ENCODE measurements at places on chromosomes 6 and 20.

GRCh38 chr6:137678451-137678850 lies 184.3 kb upstream of the OLIG3 start:
- no peak for DNase-seq

- no peak for DNase-seq
These were observed 127.3 kb downstream of the BACH2 start for GRCh38 chr6:90169374-90169773.

GRCh38 chr6:137353346-137353745 lies 134.2 kb upstream of the IFNGR1 start:
- peak; percentile 28 for DNase-seq

GRCh38 chr6:126826166-126826714 lies 292.2 kb upstream of the RSPO3 start:
- no peak for DNase-seq

GRCh38 chr6:145374570-145374969 lies 360.8 kb downstream of the EPM2A start:
- no peak for DNase-seq

DNA sequence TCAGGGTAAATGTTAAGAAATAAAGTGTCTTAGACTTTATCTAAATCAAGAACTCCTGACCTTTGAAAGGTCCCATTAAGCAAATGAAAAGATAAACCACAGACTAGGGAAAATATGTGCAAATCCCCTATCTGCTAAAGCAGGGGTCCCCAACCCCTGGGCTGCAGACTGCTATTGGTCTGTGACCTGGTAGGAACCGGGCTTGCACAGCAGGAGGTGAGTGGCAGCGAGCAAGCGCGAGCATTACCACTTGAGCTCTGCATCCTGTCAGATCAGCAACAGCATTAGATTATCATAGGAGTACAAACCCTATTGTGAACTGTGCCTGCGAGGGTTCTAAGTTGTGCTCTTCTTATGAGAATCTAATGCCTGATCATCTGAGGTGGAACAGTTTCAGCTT lies 42.4 kb downstream of the LCA5 start:
- DNase-seq = no peak

GRCh38 chr6:140285998-140286690 lies 911.7 kb upstream of the CITED2 start:
- no peak for DNase-seq

DNA sequence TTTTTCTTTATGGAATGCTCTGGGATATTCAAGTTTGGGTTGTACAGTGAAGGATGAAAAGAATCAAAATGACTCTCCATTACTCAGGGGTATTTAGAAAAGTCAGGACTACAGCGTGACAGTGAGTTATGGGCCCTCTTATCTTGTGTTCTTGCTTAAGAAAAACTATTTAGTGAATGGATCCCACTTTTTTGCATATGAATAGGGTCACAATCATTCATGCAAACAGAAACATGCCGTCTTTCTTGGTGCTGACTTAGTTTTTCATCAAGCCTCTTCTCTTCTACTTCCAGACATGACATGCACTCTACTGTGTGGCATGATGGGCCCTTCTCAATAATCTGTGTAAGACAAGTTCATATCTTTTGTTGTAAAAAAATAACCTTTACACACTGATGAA lies 488.4 kb upstream of the MMS22L start:
- no peak for DNase-seq

DNA sequence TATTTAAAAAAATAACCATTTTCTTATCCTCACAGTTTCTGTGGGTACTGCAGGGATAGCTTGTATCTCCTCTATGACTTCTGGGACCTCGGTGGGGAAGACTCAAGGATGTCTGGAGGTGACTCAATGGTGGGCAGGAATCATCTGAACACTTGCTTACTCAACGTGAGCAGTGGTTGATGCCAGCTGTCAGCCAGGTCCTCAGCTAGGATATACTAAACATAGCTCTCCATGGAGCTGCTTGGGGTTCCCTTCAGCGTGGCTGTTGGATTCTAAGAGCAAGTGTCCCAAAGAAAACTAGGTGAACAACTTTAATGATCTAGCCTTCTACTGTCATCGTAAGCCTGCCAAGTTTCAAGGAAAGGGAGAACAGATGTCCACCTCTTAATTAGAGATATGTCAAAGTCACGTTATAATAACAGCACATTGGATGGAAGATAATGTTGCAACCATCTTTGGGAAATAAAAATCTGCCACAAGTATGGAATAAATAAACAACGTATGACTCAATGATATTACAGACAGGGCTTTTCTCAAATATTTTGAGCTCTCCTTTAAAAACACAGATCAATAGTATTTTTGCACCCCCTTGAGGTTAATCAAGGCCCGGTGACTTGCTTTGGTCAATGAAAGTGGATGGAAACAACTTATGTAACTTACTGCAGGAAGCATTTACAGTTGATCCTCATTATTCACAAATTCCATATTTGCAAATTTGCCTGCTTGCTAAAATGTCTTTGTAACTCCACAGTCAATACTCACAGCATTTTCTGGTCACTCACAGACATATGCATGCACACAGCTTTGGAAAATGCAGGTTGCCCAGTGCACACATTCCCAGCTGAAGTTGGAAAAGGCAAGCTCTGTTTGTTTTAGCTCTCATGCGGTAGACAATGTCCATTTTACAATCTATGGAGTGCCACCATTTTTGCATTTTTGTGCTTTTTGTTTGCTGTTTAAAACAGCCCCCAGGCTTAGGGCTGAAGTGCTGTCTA lies 6.6 kb upstream of the HEBP2 start:
- no peak for DNase-seq

DNA sequence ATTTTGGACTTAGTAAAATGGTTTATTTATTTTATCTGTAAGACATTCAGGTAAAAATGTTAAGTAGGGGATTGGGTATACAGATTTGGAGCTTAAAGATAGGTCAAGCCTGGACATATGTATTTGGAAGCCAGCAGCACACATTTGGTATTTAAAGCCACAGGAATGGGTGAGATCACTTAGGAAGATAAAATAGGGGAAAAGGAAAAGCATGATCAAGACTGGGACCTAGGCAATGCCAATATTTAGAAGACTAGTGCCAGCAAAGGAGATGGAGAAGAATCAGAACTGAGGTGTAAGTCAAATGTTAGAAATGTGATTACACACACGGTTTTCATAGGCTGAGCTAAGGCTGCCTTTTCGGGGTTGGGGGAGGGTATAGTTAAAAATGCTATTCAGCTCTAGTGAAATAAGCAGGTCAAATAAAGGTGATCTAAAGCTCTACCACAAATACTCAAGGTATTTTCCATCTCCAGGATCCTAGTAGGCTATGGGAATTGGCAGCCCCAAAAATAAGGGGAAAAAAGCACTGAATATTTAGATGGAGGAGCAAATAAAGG lies 20.6 kb downstream of the SLC2A12 start:
- DNase-seq = no peak

DNA sequence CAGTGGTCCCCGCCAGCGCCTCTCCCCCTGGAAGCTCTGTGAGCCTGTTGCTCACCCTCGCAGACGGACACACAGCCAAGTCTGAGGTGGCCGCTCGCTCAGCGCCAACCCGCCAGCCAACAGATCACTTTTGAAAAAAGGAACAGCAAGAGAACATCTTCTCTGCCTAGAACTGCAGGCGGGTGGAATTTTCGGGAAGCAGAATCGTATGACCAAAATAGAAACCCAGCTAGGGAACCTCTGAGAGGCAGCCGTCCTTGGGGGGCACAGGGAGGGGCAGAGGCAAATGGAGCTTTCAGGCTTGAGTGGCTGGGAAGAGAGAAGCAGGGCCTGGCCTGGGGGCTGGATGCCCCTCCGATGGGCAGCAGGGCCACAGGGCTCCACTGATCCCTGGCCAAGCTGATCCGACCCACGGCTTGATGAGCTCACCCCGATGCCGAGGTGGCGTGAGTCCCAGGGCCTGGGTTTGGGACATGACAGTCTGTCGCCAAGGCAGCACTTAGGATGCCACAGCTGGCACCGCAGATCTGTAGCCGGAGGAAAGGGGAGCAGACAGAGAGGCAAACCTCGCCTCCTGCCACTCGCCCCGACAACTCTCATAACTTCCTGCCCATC lies 9.8 kb downstream of the NFATC2 start:
- DNase-seq = no peak

DNA sequence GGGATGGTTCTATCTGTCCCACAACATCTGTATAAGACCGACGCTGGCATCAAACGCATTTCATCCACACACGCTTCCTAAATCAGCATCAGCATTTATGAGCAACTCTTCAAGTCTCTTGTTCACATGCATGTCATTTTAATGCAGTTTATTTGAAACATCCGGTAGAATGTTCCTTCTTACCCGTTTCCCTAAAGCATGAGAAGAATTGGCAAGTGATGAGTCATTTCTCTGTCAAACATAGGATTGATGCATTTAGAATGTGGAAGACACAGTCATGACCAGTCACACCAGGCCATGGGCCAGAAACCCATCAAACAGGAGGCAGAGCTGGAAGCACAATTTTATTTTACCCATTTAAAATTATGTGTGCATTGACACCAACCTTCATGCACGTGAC lies 122.8 kb downstream of the UST start:
- no peak for DNase-seq

DNA sequence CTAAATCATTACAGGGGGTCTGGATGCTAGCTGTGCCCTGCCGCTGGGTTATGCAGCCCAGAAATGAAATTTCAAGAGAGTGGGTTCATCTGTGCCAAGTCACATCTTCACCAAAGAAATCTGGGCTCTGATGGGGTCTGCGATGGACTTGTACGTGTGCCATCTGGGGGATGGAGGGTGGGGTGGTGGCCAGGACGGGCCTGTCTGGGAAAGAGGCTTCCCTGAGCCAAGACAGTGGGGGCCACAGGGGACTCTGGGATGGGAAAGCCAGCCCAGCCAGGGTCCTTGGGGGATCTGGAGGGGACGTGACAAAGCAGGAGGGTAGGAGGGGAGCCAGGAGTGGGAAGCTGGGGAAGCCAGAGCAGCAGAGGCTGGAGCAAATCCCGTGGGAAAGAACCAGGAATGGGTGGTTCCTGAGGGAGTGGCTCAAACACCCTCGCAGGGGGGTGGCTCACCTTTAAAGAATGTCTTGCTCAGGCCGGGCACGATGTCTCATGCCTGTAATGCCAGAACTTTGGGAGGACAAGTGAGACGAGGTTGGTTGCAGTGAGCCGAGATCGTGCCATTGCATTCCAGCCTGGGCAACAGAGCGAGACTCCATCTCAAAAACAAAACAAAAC lies 36.3 kb upstream of the SULF2 start:
- DNase-seq = no peak

- DNase-seq = no peak
These were observed 183.1 kb downstream of the MOXD1 start for GRCh38 chr6:132218059-132218696.

GRCh38 chr20:34834459-34834893 lies 9.0 kb upstream of the NCOA6 start:
- no peak for DNase-seq

GRCh38 chr6:118905084-118905483 lies 11.1 kb downstream of the ASF1A start:
- DNase-seq = no peak

DNA sequence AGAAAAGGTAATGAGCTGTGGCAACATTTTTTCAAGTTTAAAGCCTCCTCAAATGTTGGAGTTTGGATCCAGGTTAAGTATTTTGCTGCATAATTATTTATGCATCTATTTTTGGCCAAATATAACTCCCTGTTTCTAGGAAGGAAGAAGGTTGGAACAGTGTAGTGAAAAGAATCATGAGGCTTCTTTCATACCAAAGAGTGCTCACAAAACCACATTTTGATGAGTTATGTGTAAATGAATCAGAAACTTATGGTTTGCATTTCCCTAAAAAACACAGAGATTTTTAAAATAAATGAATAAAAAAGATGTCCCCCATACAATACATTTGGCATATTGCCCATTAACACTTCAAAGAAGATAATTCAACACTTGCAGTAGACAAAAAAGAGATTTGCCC lies 246.9 kb upstream of the PRDM1 start:
- DNase-seq = no peak

GRCh38 chr20:14996883-14997672 lies 659.7 kb upstream of the FLRT3 start:
- no peak for DNase-seq

GRCh38 chr20:64146301-64146935 lies 17.8 kb upstream of the MYT1 start:
- DNase-seq = no peak

- no peak for DNase-seq
These were observed 42.3 kb downstream of the DACT2 start for GRCh38 chr6:168277274-168277669.

GRCh38 chr6:158018041-158018771 lies 36.5 kb downstream of the SYNJ2 start:
- DNase-seq = no peak

GRCh38 chr6:30612687-30613248 lies 4.3 kb downstream of the PPP1R10 start:
- no peak for DNase-seq

DNA sequence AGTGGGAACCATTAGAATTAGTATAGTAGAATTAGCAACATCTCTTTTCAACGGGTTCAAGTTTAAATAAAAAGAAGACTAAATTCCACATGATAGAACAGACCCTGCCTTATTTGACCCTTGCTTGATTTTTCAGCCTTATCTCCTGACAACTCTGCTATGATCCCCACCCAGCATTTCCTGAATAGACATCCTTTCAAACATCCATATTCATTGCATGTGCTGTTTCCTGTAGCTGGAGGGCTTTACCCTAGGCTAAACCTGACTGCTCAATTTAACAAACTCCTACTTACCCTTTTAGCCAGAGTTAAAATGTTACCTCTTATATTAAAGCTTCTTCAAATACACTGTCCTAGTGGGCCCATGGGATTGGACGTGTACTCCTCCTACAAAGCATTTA lies 594.8 kb upstream of the ARID1B start:
- no peak for DNase-seq

GRCh38 chr6:157063176-157063905 lies 260.0 kb downstream of the TMEM242 start:
- DNase-seq = no peak

DNA sequence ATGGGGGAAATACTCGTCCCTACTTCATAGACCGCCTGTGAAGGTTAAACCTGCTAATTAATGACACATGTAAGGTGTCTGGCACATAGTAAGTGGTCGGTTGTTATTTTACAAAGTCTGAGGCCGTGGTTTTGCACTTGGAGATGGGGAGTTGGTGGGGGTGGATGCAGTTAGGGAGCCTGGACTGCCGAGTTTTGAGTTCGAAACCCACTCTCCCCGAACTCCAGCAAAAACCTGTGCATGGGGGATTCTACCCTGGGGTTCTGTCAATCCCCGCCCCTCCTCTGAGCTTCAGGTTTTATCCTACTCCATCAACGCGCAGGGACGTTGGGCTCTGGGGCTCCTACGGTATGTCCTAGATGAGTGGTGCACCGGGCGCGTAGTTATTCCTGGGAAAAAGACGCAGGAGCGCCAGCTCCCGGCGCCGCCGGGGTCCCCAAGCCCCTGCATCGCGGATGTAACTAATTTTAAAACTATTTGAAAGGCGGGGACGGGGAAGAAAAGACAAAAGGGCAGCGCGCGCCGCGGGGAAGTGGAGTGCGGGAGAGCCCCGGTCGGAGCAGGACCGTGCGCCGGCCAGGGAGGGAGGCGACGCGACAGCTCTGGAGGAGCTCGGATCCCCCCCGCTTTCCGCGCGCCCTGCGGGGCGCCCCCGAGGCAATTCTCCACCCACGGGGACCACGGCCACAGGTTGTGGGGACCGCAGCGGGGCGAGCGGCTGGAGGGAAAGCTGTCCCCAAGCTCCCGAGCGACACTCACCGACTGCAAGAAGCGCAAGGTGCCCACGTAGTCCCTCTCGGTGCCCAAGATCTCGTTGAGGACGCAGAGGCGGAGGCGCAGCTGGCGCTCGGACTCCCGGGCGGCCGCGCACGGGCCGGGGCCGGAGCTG lies 672 bp downstream of the PREX1 start:
- peak; percentile 41 for DNase-seq

GRCh38 chr6:56860475-56860874 lies 94.4 kb upstream of the BEND6 start:
- DNase-seq = no peak

Data from CD4-positive, alpha-beta T cell treated with Interleukin-17A for 4 hours (primary cell).